Stimulated activated CD8-positive, alpha-beta memory T cell treated with anti-CD3 and anti-CD28 coated beads, Interleukin-4, amount 100 ng/mL, for 24 hours (primary cell): ENCODE measurements at places on chromosomes 3 and 15.

GRCh38 chr15:58517252-58517681 is 85.5 kb downstream of the LIPC start:
- no peak for DNase-seq

DNA sequence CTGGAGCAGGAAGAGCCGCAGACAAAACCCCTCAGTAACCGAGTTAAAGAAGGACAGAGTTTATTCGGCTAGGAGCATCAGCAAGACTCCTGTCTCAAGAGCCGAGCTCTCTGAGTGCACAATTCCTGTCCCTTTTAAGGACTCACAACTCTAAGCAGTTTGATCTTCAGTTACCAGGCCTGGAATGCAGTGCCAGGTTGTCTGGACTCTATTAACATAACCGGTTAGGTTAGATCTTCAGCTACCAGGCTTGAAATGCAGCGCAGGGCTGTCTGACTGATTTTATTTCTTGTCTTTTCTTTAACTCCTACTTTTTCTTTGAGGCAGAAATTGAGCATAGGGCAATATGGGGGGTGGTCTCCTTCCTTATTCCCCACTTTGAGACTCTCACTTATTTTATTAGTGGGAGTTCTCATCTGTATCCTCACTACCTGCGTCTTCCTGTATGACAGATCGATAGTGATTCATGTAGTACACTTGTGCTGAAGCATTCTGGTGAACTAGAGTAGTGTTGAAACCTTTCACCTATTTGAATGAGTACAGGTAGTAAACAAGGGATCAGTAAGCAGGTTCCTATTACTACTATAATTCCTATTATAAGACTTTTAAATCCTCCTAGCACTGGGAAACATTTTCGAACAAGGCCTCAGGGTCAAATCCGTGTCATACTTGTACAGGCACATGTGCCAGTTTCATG is 325.0 kb downstream of the CGGBP1 start:
- DNase-seq: no peak

- no peak for DNase-seq
These were observed 7.0 kb upstream of the HAPLN3 start for GRCh38 chr15:88902221-88902835.

DNA sequence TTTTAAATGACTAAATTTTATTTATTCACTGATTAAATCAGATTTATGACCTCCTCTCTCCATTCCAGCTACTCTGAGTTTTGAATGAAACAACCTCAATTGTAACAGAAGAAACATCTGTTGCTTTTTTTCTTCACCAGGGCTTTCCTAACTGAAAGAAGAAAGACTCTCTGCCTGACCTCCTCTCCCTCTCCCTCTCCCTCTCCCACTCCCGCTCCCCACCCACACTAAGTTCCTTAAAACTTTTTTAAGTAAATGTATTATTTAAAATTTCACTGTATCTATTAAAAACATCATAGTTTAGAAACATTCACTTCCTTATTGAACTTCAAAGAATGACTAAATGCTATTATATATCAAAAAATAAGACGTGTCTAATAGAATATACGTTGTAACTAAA is 122.0 kb downstream of the TFDP2 start:
- no peak for DNase-seq
